ENCODE measurements at places on chromosomes 6 and 20.

DNA sequence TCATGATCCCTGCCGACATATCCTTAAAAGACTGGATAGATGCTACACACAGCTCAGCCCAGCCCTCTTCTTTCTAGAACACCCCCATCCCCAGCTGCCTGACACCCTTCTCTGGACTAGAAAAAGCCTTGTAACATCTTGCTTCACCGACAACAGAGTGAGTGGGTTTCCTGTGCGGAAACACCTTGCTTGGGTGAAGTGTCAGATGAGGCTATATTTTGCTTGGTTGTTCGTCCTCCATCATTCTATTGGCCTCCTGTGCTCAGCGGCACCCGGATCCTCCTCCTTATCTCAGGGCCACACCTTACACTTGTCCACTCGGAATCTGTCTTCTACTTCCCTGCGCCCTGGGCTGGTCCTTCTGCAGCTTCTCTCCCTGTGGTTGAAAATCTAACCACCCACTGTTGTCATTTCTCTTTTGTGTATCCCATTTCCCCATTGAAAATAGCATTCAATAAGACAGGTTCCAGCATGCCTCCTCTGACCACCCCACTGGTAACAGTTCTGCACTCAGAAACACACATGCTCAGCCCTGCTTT, 101.3 kb upstream of the MLN start:
- DNase-seq: no peak

DNA sequence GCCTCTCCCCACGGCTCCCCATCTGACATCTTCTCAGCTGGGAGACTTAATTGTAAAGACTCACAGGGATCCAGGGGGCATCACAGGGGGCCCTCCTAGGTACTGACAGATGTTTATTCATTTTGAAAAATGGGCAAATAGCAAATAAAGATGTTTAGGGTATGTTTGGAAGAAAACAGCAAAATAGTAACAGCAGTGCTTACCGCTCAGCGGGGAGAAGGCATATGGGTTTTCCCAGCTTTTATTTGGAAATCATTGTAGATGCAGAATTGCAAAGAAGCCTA, 2.7 kb upstream of the BIRC7 start:
- no peak for DNase-seq

- DNase-seq: no peak
Observed at GRCh38 chr6:51569594-51569993, 517.8 kb downstream of the PKHD1 start.

- no peak for DNase-seq
Observed at GRCh38 chr6:69202768-69203167, 567.7 kb downstream of the ADGRB3 start.

DNA sequence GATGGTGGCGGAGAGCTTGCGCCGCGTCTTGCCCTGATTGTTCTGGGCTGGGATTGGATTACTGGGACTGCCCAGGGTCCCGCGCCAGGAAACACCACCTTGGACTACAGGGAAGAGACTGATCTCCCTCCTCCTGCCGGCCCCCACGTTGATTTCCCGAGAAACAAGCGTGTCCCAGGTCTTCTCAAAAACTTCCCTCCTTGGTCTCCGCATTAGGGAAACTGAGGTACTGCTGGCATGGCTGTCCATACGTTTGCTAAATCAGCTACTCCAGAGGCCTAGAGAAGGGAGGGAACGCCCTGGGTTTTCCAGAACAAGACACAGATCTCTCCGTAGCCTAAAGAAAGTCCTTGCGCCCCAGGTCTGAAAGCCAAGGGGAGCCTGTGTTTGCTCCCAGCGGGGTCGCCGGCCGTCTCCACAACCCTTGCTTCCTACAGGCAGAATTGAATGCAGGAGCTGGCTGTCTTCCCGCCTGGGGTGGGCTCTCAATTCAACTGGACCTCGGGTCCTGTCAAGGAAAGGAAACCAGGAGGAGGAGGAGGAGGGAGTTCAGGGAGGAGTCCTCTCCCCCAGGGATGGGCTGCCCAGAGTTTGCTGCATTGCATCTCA, 29.2 kb downstream of the TFAP2A start:
- no peak for DNase-seq

DNA sequence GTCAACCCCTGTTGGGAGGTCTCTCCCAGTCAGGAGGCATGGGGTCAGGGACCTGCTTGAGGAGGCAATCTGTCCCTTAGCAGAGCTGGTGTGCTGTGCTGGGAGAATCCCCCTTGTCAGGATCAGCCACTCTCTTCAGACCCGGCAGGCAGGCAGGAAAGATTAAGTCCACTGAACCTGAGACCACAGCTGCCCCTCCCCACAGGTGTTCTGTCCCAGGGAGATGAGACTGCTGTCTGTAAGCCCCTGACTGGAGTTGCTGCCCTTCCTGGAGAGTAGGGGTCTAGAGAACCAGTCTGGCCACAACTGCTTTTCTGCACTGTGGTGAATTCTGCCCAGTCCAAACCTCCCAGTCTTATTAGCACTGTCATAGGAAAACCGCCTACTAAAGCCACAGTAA, 677.8 kb upstream of the POU3F2 start:
- no peak for DNase-seq

- DNase-seq: no peak
Observed at GRCh38 chr6:168113226-168113625, 34.2 kb upstream of the FRMD1 start.

- DNase-seq: no peak
Observed at GRCh38 chr6:147176795-147177194, 27.4 kb upstream of the STXBP5 start.

GRCh38 chr20:9136114-9136513, 67.2 kb downstream of the PLCB4 start:
- DNase-seq: no peak

DNA sequence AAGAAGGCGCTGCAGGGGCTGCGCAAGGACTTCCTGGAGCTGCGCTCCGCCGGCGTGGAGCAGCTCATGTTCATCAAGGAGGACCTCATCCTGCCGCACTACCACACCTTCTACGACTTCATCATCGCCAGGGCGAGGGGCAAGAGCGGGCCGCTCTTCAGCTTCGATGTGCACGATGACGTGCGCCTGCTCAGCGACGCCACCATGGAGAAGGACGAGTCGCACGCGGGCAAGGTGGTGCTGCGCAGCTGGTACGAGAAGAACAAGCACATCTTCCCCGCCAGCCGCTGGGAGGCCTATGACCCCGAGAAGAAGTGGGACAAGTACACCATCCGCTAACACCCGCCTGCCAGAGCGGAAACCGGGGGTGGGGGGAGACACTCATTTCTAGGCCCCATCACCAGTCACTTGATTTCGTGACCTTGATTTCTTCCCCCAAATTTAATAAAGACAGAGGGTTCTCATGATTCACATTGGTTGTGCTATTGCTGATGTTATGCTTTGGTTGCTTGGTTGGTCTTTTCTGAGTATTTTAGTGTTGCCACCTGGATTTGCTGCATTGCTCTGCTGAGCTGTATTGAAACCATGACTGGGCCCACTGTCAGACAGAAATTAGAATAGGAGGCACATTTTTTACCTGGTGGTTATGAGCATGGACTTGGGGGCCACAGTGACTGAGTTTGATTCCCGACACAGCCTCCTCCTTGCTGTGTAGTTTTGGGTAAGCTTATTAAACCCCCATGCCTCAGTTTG, 1.5 kb downstream of the FAM50B start:
- no peak for DNase-seq

- DNase-seq: no peak
Observed at GRCh38 chr6:137416376-137417109, 77.7 kb downstream of the OLIG3 start.
